ENCODE measurements at places on chromosomes 12 and 14.

GRCh38 chr12:124422142-124422569 is 127.3 kb downstream of the RFLNA start:
- no peak for DNase-seq

DNA sequence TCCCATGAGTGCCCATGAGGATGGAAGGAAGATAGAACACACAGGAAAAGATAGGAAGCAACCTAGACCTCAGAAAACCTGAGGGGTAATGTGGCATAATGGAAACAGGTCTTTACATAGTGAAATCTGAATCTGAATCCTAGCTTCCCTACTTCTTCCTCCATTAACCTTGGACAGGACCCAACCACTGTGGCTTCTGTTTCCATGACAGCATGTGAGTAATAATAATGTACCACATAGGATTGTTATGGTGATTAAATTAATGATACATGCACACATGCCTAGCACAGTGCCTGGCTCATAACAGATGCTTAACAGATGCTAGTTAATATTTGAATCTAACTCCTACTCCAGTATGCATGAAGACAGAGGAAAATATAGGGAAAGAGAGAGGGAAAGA is 11.2 kb downstream of the TTC9 start:
- no peak for DNase-seq

DNA sequence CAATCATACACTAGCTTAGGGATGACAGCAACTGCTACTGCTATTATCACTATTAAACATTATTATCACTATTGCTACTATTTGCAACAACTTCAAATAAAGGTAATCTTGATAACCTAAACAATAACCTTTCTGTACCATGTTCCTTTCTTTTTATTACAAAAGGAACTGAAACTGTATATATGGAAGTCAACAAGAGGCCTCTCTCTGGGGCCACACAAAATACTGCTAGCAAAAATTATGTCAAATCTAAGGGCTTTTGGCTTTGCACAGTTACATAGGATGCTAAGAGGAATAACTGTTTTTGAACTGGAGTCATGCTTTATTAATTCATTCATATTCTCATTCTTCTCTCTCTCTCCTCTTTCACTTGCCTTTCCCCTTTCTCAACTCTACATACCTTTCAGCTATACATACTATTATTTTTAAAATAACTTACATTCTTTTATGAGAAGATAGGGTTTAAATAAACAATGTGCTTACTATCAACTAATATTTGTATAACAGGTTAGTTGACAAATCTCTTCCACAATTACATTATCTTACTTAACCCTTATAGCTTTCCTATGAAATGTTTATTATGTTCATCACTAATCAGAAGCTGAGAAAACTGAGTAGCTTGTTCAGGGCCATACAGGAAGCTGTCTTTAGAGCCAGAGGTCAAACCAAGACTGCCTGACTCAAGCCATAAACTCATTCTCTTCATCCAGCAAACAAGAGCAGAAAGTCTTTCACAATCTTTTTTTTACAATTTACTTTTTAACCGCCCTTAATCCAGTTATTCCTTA is 25.7 kb downstream of the SPTSSA start:
- DNase-seq: no peak

- no peak for DNase-seq
Observed at GRCh38 chr14:99274346-99275221, 2.6 kb upstream of the BCL11B start.

GRCh38 chr12:128316973-128317526 is 50.1 kb downstream of the TMEM132C start:
- no peak for DNase-seq

DNA sequence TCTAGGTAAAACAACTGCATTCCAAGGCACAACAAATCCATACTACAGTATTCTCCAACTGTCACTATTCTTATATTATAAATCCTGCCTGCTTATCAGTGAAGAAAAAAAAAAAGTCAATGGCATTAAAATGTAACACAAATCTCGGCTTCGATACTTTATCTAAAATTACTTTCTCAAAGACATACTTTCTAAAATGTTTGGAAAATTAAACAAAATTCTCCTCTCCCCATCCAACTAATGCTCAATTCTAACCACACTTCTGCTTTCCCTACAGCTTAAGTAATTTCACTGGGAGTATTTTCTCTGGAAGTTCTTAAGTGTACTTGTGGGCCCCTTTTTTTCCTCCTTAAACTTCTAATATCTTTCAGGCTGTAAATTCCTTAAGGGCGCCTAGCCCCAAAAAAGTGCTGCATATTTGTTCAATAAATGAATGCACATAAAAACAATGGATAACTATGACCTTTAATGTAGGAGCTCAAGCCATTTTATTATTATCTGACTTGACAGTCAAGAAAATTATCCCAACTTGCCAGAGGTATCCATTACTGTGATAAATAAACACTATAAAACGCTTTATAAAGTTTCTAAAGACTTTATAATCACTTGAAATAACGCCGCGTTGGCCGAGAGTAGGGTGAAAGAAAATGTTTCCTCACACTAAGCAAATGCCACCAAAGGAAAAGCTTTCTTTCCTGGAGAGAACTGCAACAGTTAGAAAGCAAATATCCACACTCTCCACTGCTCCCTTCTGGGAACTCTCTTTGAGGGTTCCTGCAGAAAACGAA is 977 bp downstream of the HEATR5A start:
- DNase-seq: no peak

Measured in stimulated activated CD4-positive, alpha-beta T cell treated with anti-CD3 and anti-CD28 coated beads, Interleukin-2, amount 100 ng/mL, for 4 hours (primary cell).